ENCODE measurements at places on chromosomes 3 and 15.

DNA sequence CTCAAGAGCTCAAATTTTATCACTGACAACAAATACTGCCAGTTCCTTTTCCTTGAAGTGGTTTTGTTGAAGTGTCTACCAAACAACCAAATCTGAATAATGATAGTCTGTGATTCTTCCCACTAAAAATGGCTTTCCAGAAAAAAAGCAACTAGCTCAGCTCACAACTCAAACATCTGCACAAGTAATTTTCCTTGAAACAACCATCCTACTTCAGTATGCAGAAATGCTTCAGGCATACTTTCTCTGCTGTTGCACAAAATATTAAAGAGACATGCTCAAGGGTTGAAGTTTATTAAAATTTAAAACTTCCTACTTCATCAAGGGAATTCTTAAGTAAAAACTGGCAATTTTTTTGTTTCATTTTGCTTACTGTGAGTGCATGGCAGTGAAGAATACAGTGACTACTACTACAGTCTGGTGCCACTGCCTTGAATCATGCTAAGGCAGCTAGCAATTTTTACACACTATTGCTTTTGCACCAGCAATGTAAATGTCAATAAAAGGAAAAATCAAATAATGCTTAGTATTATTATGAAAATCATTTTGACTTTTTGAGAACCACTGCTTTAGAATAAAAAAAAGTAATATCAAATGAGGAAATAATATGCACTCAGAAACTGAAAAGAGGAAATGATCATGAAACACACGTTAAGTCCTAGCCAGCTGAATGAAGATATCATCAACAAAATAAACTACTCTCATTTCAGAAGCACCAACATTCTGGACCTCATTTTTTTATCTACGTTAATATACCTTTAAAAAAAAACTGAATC is 33.6 kb downstream of the VPS13C start:
- peak; percentile 52 for DNase-seq

- no peak for DNase-seq
Measured at GRCh38 chr3:47019201-47019600, 39.7 kb downstream of the NBEAL2 start.

GRCh38 chr15:60883691-60884640 is 345.1 kb downstream of the RORA start:
- no peak for DNase-seq

- no peak for DNase-seq
Measured at GRCh38 chr3:180175572-180175971, 138.8 kb upstream of the PEX5L start.

GRCh38 chr3:94156626-94157025 is 93.8 kb downstream of the NSUN3 start:
- DNase-seq = no peak

DNA sequence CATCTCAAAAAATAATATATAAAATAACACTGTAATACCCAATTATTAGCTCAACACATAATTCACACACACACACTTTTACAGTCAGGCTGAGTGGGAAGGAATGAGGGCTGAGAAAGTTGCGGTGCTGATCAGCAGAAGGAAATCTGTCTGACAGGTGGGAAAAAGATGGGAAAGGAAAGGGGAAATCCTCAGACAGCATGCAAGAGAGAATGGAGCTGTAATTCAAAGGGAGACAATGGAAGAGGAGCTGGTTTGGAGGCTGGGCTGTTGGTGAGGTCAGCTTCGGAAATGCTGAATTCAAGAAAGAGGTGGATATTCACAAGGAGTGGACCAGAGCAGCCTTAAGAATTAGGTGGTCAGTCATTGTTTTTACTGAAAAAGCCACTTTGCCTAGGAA is 121.6 kb upstream of the LMOD3 start:
- DNase-seq = no peak

GRCh38 chr3:48180531-48181253 is 7.5 kb downstream of the CDC25A start:
- DNase-seq = no peak

DNA sequence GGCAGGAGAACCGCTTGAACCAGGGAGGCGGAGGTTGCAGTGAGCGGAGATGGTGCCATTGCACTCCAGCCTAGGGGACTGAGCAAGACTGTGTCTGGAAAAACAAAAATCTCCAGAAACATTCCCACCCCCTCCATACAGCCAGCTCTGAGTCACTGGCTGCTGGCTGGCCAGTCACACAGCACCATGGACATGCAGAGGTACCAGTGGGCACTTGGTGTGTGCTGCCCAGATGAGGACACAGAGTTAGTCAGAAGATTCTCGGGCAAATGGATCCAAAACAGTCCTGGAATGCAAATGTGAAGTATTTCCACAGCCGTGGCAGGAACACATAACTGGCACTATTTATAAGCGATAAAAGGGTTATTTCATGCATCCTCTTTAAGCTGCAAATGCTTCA is 44.6 kb downstream of the BDH1 start:
- DNase-seq = no peak

DNA sequence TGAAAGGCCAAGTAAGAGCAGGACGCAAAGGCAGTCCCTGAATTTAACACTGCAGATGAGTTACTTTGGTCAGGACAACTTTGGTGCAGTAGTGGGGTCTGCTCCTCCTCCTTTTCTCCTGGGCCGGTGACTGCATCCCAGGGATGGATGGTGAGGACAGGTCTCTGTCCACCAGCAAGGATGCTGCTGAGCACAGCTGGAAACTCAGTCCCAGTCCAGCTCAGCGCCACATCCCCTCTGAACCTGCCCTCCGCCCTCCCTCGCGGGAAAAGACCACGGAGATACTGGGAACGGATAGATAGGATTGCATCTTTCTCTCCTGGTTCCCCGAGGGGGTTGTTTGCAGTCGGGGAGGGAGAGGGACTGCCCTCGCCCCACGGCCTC is 13.8 kb downstream of the GRAMD2A start:
- no peak for DNase-seq

DNA sequence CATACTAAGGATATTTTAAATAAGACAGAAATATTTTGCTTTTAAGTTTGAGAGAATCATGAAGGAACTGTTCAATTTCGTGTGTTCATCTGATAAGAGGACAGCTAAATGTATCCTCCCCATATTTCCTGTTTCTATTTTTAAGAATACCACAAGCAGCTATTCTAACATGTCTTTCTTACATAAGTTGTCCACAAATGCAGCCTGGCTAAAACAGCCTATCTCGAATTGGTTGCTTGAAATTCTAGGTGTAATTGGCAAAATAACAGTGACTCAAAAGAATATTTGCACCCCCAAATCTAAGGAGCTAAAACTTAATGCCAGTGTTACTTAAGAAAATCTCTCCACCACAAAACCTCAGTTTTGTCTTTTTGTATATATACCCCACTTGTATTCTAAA is 35.0 kb downstream of the BTLA start:
- peak; percentile 61 for DNase-seq

Measured in suppressor macrophage (primary cell).